ENCODE measurements at places on chromosomes 1 and 21.

DNA sequence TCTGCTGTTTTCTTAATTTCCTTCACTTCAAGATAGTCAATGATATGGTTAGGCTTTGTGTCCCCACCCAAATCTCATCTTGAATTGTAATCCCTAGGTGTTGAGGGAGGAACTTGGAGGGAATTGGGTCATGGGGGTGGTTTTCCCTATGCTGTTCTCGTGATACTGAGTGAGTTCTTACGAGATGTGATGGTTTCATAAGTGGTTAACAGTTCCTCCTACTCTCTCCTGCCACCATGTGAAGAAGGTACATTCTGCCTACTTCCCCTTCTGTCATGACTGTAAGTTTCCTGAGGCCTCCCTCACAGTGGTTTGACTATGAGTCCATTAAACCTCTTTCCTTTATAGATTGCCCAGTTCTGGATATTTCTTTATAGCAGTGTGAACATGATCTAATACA is 74.0 kb upstream of the SAMSN1 start:
- no peak for DNase-seq

DNA sequence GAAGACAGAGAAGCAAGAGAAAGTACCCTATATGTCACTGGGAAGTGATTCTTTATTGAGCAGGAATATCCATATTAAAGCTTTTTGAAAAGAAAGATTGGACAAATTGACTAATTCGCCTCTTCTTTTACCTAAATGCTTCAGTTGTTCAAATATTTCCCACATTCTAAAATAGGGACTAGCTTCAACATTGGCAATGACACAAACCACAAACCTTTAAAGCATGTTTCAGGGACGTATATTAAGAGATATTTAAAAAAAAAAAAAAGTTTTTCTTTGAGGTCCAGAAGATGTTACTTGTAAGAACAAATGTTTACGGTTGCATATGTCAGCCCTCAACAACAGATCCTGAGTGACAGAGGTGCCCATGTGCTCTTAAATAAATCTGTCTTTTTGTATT is 235.0 kb upstream of the NFIA start:
- peak; percentile 11 for DNase-seq

- DNase-seq, result peak; percentile 0
Observed at GRCh38 chr1:223363856-223364684, at the start of gene SUSD4. TSS of gene SUSD4 (minus strand) at chr1:223364176. CDS start at chr1:223363425, 751 bp downstream.

DNA sequence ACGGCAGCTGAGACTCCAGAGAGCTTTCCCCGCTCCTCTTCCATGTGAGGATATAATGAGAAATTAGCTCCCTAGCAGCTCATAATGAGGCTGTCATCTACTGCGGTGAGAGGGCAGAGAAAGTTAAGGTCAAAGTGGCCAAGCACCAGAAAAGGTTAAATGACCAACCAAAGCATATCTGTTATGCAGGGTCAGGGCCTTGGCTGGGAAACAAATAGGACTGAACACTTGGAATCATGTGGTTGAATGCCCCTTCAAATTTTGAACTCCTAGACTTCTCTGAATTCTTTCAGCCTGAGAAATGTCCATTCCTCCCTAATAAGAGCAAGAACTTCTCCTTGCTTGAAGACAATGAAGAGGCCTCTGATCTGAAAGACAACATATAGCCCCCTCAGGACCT is 115.9 kb downstream of the TM2D1 start:
- DNase-seq, result no peak

GRCh38 chr1:14733048-14733778 is 134.7 kb downstream of the KAZN start:
- no peak for DNase-seq

DNA sequence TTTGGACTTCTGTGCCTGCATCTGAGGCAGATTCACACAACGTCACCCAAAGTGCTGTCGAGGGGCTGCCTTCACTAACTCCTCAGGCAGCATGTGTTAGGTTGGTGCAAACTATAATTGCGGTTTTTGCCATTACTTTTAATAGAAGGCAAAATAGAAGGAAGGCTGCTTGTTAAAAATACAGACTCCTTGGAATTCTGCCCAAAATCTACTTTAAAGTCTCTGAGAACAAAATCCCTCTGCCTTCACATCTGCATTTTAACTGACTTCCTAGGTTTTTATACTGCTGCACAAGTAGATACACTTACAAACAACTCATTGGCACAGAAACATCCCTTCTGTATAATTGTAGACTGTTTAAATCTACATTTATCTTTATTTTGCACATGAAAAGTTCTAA is 41.3 kb upstream of the SLC19A2 start:
- DNase-seq, result no peak

- DNase-seq, result peak; percentile 42
Observed at GRCh38 chr1:107430540-107431228, 289.8 kb downstream of the NTNG1 start.

DNA sequence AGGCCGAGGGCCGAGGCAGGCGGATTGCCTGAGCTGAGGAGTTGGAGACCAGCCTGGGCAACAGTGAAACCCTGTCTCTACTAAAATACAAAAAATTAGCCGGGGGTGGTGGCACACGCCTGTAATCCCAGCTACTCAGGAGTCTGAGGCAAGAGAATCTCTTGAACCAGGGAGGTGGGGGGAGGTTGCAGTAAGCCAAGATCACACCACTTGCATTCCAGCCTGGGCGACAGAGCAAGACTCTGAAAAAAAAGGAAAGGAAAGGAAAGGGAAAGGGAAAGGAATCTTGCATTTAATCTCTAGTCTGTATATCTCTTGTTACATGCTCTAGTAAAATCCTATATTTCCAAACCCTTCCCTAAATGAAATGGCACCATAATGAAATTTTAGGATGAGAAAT is 328.3 kb upstream of the ADGRL2 start:
- no peak for DNase-seq

DNA sequence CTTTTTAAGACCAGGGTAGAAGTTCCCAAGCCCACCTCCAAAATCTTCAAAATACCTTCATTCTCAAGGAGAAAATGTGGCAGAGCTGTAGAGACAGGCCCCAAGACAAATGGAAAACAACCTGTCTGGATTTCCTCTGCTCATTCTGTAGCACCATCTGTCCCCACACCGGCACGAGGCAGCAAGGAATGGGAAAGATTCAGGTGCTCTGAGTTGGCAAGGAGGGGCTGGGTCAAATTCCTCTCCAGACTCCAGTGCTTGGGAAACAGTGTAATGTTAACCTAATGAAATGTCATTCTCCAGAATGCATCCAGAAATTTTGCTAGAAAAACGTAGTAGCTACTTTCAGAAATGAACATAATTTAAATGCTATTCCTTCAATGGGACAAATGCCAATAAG is 9.3 kb downstream of the PABPC4 start:
- no peak for DNase-seq

GRCh38 chr1:77926561-77927357 is 38.3 kb downstream of the NEXN start:
- DNase-seq, result no peak

DNA sequence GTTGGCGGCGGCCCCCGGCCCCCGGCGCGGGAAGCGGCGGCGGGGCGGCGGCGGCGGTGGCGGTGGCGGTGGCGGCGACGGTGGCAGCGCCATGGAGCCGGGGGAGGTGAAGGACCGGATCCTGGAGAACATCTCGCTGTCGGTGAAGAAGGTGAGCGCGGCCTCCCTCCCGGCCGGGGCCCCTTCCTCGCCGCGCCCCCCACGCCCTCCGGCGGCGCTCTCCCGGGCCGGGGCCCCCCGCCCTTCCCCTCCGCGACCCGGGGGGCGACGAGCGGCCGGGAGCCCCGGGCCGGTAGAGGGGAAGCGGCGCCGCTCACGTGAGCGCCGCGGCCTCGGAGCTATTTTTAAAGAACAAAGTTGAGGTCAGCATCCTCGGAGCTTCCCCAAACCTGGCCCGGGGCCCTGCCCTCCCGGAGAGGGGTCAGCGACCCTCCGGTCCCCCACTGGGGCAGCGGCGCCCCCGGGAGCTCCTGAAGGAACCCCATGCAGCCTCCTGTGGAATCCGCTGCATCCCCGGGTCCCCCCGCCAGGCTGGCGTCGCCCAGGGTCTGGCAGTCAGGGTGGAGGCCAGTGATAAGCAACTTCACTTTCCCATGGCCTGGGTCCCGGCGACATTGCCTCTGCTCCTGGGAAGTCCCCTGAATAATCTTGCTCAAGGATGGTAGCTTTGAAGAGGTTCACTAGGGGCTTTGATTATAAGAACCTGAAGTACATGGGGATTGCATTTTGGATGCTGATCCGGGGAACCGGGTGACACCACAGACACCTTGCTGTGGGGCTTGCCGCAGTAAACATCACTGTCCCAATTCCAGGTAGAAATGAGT is 560 bp downstream of the PLEKHM2 start:
- peak; percentile 27 for DNase-seq

- DNase-seq, result no peak
Observed at GRCh38 chr1:203544978-203545816, 51.2 kb downstream of the OPTC start.

DNA sequence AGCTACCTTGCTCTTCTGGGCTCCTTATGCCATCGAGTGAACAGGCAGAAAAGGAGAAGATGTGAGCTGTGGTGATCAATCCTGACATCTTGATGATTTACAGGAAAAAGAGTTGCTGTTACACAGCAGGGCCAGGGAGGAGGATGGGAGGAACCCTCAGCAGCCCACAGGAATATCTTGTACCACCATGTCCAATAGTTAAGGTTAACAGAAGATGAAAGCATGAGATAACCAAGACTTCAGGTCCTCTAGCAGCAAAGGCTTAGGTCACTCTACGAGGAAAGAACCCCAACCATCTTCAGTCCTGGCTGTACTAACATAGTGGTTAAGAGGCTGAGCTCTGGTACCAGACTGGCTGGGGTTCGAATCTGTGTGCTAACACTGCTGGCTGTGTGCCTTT is 12.1 kb upstream of the SELENBP1 start:
- DNase-seq, result no peak
